ENCODE measurements at places on chromosomes 16 and 17.

DNA sequence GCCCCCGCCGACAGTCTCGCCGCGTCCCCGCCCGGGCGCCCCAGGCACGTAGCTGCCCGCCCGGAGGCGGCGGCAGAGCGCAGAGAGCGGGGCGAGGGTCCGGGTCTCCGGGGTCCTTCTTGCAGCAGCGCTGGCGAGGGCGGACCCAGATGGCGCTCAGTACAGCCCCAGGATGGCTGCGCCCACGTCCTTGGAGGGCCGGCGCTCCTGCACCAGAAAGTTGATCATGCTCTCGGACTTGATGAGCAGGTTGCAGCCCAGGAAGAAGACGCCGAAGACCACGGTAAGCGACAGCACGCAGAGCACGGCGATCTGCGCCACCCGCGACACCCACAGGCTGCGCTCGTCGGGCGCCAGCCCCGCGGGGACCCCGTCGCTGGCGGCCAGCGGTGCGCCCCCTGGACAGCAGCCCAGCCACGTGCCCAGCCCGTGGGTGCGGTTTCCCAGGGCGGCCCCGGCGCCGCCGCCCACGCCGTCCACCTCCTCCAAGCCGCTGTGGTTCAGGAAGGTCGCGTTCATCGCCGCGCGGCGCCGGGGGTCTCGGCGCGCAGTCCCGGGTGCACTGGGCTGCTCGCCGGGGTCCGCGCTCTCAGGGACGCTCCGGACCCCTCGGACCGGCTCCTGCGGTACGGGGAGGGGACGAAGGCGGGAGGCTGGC, 435 bp downstream of the RPRML start:
- no peak for DNase-seq

- DNase-seq, result no peak
These were observed 22.0 kb downstream of the C16orf87 start for GRCh38 chr16:46808997-46809396.

GRCh38 chr16:75007443-75007842, 8.6 kb downstream of the ZNRF1 start:
- no peak for DNase-seq

DNA sequence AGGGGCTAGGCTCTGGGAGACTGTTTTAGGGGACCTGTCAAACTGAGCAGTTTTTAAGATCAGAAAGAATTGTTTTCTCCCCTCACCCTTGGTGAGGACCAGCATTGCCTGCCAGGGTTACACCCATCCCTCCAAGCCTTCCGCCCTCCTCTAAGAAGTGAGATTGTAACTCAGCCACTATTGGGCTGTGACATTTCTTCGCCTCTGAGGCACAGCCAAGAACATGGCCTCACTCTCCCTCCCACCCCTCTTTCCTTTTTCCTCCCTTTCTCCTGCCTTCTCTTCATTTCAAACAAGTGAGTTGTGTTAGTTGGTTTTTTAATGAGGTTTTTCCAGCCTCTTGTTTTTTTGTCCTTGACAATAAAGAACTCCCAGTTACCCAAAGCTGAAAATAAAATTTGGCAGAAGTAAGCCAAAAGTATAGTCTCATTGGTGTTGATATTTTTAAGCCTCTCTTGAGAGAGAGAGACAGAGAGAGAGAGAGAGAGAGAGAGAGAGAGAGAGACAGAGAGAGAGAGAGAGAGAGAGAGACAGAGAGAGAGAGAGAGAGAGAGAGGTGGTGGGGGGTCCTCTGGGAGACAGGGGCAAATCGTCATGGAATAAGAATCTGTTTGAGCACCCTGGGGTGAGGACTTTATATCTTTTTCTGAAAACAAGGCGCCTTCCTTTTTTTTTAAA, 77.2 kb upstream of the TBX2 start:
- DNase-seq, result no peak

- DNase-seq, result no peak
These were observed 40.7 kb downstream of the CUEDC1 start for GRCh38 chr17:57914273-57915142.

- peak; percentile 63 for DNase-seq
These were observed 43.9 kb upstream of the TEX2 start for GRCh38 chr17:64306850-64307463.

DNA sequence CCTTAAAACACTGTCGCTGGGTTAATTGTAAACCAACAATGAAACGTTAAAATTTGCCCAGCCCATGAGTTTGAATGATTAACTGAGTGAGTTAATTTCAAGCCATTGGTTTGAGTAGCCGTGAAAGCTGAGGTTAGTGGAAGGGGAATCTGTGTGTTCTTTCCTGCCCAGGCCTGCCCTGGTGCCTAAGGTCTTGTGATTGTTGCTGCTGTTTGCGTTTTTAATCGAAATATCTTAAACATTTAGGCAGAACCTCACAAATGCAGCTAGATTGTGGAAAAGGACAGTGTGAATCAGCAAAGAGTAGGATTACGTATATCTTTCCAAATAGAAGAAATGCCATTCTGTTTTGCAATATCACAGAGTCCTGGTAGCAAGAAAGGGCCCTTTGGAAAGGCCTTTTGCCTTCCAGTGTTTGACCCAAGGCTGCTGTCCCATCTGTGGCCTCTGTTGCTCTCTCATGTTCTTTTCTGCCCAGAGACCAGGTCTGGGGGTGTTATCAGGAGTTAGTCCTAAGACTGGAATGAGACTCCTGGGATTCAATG, 113.8 kb downstream of the MSI2 start:
- DNase-seq, result no peak

GRCh38 chr16:19114359-19115147, 789 bp downstream of the ITPRIPL2 start:
- DNase-seq, result no peak

DNA sequence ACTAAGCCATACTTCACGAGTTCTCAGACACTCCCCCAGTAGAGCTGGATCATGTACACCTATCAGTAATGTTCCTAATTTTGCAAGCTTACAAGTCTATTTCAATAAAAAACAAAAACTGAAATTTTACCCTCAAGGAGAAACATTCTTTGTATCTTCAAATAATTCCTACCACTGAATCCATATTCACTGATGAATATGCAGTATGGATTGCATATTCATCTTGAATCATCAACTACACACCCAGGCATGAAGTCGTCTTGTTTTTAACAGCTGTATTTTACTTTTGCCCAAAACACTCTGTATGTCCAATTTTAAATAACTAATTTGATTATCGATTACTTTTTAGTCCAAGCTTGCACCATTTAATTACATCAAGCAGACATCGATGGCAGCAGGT, 31.8 kb downstream of the ZDHHC7 start:
- DNase-seq, result no peak

GRCh38 chr17:66652840-66653507, 181.9 kb upstream of the CACNG5 start:
- no peak for DNase-seq

DNA sequence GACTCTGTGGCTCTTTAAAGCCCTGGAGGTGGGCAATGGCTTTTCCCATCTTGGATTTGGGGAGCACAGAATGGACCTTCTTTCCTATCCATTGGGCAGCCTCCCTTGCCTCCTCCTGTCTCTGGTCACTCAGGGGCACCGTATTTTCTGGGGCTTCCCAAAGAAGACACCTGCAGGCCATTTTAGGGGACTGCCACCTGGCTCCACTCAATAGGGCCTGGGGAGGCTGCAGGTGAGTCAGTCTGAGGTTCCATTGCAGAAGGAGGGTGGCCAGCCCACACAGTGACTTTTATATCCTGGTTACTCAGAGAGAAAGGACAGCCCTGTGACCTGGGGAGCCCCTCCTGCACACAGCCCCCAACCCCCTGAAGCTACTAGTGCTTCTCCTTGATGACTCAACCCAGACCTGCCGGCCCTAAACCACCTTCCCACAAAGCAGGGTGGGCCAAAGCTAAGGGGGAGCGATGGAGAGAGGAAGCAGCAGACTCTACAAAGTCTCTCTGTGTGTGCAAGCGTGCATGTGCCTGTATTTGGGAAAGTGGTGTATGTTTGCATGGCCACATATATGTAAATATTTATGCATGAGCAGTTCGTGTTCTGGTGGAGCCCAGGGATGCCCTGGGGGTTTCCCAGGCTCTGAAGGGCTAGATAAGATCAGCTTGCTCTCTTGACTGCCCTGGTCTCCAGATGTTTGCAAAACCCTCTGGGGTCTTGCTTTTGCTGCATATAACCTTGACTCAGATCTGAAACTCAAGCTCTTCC, 5.0 kb downstream of the CX3CL1 start:
- no peak for DNase-seq

DNA sequence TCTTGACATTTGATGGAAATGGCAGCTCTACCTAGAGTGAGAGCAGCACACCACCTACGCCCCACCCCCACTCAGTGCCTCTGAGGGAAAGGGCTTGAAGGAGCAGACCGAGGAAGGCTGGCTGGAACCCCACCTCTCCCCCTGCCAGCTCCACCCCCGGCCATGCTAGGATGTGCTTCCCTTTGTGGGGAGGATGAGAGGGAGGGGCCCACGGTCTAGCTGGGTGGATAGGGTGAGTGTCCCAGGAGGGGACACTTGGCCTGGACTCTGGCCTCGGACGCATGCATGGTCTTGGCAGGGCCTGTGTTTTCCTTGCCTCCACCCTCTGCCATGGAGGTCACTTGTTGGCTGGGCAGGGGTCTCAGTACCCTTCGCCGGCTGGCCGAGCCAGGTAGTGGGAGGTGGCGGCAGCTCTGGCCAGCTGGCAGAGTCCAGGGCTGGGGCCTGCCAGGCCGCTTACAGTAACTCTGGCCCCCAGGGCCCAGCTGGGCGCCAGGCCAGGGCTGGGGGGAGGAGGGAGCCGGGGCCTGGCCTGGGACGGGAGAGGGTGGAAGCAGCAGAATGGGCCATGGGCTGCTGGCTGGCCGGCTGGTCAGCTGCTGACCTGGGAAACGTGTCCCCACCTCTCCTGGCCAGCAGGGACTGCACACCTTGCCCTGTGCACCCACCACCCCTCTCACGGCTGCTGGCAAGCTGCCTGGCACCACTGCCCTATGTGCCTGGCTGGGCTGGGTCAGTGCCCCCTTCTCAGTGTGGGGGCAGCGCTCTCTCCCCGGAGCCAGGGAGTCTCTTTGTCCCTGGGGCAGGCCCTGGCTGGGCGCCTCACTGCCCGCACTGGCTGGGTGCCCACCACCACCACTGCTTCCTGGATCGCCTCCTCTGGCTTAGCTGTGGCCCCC, 23.0 kb downstream of the RARA start:
- DNase-seq, result no peak

- DNase-seq, result no peak
These were observed 104.3 kb upstream of the HLF start for GRCh38 chr17:55160501-55160900.

- no peak for DNase-seq
These were observed 1.2 kb downstream of the CBX4 start for GRCh38 chr17:79837888-79838521.

DNA sequence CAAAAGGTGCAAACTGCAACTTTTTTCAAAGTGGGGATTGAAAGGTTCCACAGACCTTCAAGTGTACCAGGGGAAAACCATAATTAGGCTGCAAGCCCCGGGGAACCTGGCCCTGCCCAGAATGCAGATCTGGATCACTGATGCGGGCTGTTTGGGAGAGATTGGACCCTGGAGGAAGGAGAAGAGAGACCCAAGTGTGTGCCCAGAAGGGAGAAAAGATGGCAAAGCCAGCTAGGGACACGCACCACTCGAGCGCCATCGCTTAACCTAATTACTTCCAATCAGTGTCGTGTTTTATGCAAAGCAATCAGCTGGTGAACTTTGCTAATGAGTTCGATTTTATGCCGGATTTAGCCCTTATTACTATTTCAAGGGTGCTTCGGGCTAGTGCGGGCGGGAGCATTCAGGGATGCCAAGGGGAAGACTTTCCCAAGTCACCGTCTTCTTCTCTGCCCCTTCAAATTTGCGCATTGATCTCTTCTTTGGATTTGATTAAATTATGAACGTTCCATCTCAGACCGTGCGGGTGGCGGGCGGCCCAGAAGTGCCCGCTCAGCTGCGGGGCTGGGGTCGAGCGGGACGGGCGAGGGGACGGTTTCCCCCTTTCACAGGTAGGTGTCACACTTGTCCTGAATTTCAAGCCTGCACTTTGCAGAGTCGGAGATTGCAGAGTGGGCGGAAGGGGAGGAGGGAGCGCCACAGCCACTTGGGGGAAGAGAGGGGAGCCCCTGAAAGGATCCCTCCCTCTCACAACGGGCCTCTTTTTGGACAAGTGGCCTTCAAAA, 4.0 kb downstream of the IRX5 start:
- no peak for DNase-seq

GRCh38 chr17:50079334-50080095, 15.6 kb upstream of the PDK2 start:
- no peak for DNase-seq

GRCh38 chr17:38871247-38872015, 1.6 kb downstream of the LASP1 start:
- peak; percentile 55 for DNase-seq

DNA sequence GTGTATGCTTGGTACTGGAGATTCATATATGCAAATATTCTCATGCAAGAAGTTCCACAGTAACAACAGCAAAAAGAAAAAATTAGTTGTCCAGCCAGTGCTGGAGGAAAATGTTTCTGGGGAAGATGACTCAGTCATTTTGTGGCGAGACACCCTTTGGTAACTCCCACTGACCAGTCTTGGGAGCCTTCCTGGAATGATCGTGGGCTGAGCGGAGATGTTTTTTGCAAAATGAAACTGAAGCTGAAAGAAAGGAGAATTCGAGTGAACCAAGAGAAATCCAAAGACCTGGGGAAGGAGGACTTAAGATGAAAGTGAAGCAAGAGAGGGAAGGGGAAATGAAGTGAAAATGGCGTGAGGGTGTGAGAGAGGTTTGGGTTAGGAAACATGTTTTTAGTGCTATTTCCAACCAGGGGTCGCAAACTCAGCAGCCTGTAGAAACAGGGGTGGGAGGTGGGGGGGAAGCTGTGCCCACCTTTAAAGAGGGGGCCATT, 5.2 kb downstream of the ITPRIPL2 start:
- DNase-seq, result no peak

Data from activated T-cell treated with anti-CD3 and anti-CD28 coated beads for 1 hour (primary cell).